ENCODE measurements at places on chromosomes 5 and 9.

DNA sequence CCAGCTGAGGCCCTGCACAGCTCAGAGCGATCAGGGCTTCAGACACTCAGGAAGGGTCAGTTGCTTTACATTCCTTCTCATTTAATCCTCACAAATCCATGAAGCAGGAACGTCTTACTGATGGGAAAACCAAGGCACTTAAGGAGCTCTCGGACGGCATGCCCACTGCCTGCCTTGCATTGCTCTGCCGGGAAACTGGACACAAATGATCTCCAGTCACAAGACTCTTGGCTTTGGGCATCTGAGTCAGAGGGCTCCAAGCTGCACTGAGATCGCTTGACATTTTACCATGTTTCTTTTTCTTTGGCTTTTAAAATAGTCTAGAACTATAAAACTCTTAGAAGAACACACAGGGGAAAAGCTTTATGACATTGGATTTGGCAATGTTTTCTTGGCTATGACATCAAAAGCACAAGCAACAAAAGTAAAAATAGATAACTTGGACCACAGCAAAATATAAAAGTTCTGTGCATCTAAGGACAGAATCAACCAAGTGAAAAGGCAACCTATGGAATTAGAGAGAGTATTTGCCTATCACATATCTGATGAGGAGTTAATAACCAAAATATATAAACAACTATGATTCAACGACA lies 43.6 kb upstream of the HRH2 start:
- no peak for DNase-seq

DNA sequence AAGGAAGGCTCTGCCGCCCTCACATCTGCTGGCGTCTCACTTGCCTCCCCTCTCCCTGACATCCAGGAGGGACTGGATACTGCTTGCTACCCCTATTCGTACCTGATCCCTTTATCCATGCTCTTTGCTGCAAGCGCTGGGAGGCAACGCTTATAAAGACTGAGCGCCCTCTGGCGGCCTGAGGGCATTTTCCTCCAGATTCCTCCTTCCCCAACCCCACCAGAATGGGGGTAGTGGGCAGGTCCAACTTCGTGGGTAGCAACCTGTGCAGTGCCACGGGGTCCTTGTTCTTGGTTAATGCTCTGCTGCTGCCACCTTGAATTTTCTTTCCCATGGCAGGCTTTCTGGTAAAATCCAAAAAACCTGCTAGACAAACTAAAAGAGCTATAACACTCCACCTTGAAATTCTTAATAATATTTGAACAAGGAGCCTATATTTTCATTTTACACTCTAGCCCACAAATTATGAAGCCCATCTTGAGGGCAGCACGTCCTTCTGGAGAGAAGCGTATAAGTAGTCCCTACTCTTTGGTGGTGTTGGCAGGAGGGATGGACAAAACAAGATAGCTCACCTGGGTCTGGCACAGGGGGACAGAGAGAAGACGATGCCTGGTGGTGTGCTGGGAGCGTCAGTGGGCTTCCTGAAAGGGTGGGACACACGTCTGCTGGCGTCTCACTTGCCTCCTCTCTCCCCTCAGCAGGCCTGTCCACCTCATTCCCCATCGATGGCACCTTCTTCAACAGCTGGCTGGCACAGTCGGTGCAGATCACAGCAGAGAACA lies 52.5 kb downstream of the JADE2 start:
- DNase-seq, result peak; percentile 64

GRCh38 chr5:5270958-5271785 lies 131.0 kb downstream of the ADAMTS16 start:
- DNase-seq, result peak; percentile 72

GRCh38 chr5:16899171-16899570 lies 36.9 kb downstream of the MYO10 start:
- no peak for DNase-seq

Data from NCI-H187 (cell line).